MM.1S (cell line): ENCODE measurements at places on chromosomes 13 and 19.

DNA sequence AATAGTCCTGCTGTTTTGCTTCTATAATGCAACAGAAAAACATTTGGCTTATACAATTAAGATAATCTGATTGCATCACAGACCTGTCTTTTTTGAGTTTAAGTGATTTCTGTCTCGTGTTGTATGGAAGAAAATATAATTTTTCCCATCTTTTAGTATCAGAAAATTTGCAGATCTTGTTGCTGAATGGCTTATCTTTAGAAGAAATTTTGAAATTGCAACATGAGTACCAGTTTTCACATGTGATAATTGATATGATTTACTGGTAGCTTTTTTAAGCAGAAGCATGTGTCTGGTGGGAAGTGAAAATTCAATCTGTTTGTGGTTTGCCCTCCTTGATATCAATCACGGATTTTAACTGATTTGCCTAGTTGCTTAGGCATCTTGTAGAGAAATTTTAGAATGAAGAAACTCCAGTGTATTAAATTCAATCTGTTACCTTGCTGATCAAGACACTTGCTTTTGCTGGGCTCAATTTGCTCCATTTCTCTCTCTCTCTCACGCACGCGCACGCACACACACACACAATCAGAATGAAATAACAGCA, 89.8 kb upstream of the MYCBP2 start:
- no peak for DNase-seq

- DNase-seq = no peak
These were observed 11.8 kb downstream of the PDE4A start for GRCh38 chr19:10431943-10432735.

- DNase-seq = no peak
These were observed 25.9 kb downstream of the FAM216B start for GRCh38 chr13:42807241-42807640.

DNA sequence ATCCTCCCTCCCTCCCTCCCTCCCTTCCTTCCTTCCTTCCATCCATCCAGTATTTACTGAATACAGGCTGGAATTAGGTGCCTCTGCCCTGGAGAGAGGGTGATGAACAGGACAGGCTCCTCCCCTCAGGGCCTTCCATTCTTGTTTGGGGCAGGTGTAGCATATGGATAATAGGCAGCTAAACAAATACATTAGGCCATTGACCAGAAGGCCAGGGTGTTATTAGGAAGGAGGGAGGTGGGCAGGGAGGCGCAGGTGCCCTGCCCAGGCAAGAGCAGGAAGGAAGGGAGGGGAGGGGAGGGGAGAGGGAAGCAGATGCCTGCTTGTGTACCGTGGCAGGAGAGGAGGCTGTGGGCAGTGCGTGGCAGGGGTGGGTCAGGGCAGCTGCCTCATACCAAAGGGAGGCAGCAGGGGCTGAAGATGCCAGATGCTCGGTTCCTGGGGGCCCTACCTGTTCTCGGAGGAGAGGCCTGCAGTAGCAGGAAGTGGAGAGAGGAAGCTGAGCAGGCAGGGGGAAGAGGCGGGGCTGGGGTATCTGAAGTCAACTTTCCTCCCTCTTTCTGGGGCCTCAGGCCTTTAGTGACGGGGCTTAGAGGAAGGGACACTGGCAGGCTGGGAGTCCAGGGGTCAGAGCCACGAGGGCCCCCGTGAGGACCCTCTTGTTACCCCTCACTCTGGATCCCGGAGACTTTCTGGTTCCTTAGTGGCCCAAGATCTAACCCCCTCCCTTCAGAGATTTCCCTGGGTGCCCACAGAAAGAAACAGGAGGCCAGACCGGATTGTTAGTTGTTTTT, at the start of gene RINL:
Gene RINL, minus strand, starts transcription at position 495 of the 794 bp plus-strand sequence. CDS start 1,533 bp downstream, outside the sequence.
- DNase-seq = peak; percentile 88

GRCh38 chr13:44619651-44620050, 43.5 kb upstream of the TSC22D1 start:
- DNase-seq = no peak

- no peak for DNase-seq
These were observed 614 bp downstream of the FXYD3 start for GRCh38 chr19:35116072-35116801.

DNA sequence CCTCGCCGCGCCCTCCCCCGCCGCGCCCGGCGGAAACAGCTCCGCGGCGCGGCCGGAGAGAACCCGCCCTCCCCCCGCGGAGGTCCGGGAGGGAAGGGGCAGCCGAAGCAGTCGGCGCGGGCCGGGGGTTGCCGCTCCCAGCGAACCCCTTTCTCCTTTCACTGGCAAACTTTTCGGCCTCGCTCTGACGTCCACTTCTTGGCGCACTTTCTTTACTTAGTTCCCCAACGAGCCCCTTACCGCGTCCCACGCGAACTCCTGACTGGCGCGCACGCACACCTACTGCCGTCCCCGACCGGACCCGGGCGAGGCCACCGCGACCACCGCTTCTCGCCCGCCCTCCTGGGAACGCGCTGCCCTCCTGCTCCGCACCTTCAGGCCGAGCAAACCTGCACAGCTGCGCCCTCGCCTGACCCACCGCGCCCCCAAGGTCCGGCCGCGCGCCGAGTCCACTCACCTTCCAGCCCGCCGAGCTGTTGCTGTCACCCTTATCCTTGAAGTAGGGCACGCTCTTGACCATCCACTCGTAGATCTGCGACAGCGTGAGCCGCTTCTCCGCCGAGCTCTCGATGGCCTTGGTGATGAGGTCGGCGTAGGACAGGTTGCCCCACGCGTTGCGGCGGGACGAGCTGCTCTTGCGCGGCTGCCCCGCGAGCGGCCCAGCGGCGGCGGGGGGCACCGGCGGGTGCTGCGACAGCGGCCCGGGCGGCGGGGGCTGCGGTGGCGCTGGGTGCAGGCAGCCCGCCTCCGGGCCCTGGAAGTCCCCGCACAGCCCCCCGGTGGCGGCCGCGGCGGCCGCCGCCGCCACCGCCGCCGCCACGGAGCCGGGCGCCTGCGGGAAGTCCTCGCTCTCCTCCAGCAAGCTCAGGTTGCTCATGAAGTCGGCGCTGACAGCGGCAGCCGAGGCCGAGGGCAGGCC, 1.1 kb downstream of the FOXO1 start:
- DNase-seq = peak; percentile 23

- DNase-seq = no peak
These were observed 70.4 kb upstream of the MRI1 start for GRCh38 chr19:13693889-13694288.

- no peak for DNase-seq
These were observed 24.2 kb upstream of the FBL start for GRCh38 chr19:39870171-39870971.

DNA sequence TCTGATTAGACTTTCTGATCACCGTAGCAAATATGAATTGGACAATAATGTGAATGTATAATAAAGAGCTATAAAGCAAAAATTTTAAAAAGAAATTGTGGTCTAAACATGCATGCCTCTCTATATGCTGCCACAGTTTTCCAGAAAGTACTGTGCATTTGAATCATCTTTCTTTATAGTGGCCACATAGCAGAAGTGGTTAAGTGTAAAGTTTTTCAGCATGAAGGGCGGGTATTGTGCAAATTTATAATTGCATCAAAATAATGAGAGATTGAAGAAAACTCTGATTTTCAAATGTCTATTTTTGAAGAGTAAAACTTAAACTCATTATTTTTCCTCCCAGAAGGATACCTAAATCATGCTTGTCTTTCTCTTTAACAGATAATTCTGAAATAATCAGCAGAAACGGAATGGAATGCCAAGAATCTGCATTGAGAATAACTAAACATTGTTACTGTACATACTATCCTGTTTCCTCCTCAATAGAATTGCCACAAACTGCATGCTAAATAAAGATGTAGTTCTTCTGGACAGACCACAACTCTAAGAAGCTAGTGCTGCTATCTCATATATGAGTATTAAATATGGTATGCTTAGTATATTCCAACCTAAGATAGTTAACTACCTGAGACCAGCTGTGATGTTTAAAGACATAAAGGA, 42.9 kb upstream of the RAP2A start:
- no peak for DNase-seq

GRCh38 chr19:8127311-8127710, 22.1 kb downstream of the FBN3 start:
- no peak for DNase-seq

- no peak for DNase-seq
These were observed 16.2 kb downstream of the PPP1R12C start for GRCh38 chr19:55101261-55101660.

- DNase-seq = peak; percentile 62
These were observed 443 bp downstream of the TBXA2R start for GRCh38 chr19:3606174-3606689.

- DNase-seq = no peak
These were observed 7.4 kb downstream of the ZNF266 start for GRCh38 chr19:9427941-9428340.

DNA sequence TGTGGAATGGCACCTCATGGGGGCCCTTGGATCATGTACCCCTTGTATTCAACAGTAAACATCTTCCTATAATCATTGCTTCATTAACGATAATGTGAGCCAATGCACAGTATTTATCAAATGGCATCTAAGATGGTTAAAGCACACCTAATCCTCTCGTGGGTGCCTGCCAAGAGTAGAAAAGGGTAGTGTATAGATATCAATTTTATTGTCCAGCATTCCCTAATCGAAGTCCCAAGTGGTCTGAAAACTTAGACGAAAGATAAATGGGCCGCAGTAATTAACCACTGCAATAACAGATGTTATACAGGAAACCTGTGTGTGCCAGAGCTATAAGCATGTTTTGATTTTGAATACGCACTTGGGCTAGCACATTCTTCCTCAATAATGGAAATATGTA, 667 bp upstream of the MBNL2 start:
- DNase-seq = no peak

GRCh38 chr13:37701972-37702371, 103.4 kb upstream of the POSTN start:
- no peak for DNase-seq

DNA sequence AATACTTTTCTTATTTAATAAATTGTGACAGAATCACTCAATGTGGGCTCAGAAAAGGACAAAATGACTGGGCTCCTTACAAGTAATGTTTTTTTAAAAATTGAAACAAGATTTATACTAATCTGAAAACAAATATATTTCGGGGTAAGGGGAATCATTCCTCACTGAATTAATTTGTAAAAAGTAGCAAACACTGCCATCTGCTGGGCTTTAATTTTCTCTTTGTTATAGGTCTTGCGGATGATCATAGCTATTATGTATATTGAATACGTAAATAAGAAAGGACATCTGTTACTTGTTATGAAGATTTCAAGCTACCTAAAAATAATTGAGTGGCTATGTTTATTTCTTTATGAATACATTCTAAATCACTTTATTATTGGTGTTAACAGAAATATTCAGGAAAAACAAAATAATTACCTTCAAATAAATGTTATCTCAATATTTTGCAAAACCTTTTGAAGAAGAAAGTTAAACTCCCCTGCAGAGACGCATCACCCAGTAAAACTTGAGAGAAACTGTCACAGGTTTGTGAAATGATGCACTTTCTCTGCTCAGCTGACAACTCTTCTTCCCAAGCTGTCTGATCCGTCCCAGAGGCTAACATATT, 17.8 kb upstream of the ENOX1 start:
- peak; percentile 10 for DNase-seq

- no peak for DNase-seq
These were observed 1.9 kb upstream of the KL start for GRCh38 chr13:33014291-33014690.

DNA sequence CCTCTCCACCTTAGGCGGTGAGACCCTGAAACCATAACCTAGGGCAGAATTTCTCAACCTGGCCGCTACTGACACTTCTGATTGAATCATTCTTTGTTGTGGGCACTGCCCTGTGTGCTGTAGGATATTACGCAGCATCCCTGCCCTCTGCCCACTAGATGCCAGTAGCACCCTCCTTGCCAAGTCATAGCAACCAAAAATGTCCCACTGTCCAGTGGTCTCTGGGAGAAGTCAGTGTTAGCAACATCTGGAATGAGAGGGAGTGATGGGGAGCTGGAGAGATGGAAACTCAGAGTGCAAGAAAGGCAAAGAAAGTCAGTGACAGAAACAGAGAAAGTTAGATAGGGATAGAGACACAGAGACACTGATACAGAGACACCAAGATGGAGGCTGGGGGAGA, 13.6 kb downstream of the KLK4 start:
- DNase-seq = no peak

- no peak for DNase-seq
These were observed 5.8 kb downstream of the URI1 start for GRCh38 chr19:29947871-29948270.

DNA sequence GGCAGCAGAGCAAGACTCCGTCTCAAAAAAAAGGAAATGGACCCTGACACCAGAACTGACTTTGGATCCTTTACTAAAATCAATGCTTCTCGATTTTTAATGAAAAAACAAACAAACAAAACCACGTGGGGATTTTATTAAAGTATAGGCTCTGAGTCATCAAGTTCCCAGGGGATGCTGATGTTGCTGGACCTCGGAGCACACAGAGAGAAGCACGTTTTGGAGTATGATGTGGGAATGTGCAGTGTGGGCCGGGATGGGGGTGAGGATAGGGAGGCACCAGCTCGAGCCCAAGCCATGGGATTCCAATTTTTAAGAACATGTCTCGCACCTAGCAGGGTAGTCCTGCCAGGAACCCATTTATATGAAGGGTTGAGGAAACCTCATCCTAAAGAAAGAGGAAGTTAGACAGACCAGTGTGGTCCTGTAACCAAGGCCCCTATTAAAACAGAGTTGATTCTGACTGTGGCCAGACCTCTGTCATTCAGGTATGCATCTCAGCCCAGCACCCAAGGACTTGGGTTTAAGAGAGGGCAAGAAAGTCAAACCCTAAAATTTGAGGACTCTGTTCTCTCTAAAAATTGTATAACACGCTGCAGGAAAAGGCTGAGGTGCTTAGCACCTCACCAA, 6.4 kb downstream of the FLT1 start:
- no peak for DNase-seq

- DNase-seq = no peak
These were observed 12.5 kb downstream of the INTS6 start for GRCh38 chr13:51440381-51440780.

DNA sequence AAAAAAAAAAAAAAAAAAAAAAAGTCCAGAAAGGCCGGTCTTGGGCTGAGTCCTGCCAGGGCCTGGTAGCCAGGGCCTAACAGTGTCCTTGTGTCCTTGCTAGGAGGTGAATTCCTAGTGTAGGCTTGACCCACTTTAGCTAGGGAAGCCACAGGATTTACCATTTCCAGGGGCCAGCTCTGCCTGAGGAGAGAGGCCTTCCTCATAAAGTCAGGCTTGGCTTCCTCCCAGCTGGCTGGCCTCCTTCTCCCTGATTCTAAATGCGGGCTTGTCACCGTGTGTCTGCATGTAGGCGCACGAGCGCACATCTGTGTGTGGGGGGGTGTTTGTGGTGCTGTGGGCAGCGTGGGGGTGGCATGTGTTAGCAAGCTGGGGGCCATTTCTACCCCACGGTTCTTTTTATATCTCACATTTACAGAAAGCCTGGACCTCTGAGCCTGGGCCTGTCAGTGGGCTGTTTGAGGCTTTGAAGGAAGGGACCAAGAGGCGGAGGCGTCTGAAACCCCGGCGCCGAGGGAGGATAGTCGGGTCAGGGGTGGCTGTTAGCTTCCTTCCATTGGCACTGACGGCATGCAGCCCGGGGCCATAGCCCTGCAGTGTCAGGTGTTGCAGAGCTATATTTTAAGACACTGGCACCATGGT, 31.7 kb downstream of the IER2 start:
- no peak for DNase-seq
